ENCODE measurements at places on chromosomes 4 and X. TPM values are rescaled to one million over a fixed set of nuclear protein-coding genes. Genes with fewer than 3 reads are reported as not detected.

GRCh38 chr4:147041376-147041775, 95.7 kb upstream of the TTC29 start:
- no peak for DNase-seq

DNA sequence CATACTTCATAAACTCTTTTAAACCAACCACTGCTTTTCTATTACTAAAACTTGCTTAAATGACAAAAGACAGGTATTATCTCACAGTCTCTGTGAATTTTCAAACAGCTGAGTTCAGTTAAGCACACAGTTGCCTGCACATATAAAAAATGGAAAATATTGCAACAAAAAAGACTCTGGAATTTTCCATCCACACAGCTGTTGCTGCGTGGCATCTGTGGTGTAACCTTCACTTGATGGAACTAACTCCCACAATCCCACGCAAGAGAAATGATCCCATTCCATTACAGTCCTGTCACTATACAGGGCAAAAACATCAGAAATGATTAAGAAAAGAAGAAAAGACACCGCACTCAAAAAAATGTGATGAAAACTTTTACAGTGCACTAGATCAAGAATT, 149.8 kb upstream of the TBL1X start:
- no peak for DNase-seq

DNA sequence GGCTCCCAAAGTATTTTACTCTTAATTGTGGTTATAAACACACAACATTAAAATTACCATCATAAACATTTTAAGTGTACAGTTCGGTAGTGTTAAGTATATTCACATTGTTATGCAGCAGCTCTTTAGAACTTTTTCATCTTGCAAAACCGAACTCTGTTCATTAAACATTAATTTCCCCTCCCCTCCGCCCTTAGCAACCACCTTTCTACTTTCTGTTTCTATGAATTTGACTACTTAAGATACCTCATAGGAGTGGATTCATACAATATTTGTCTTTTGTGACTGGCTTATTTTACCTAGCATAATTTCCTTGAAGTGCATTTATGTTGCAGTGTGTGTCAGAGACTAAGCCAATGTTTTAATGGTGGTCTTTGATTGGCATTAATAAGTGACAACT, 32.6 kb downstream of the IL13RA1 start:
- no peak for DNase-seq

DNA sequence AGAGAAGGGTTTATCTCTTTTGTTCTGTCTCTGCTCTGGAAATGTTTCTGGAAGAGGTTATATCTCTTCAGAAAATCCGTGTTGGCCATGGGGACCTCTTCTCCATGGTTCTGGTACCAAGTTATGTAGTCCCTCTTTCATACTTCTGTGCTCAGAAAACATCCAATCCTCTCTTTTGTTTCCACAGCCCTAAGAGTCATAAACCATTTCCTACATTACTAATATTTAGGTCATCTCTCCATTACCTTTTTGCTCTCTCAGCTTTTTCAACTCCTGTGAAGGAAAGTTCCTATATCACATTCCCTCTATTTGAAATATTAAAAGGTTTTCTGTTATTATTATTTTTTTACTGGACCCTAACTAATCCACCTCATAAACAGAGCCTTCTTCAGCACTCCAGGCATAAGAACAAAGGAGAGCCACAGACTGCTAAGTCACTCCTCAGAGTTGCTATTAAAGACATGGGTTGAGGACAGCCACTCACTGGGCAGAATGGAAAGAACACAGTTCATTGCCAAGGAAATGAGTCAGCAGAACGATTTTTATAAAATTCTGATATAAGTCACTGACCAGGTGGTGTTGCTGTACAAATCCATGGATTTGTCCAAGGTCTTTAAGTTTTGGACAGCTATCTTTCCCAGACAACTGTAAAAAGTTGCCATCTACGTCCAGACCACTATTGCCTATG, 122.4 kb upstream of the NPY2R start:
- no peak for DNase-seq

DNA sequence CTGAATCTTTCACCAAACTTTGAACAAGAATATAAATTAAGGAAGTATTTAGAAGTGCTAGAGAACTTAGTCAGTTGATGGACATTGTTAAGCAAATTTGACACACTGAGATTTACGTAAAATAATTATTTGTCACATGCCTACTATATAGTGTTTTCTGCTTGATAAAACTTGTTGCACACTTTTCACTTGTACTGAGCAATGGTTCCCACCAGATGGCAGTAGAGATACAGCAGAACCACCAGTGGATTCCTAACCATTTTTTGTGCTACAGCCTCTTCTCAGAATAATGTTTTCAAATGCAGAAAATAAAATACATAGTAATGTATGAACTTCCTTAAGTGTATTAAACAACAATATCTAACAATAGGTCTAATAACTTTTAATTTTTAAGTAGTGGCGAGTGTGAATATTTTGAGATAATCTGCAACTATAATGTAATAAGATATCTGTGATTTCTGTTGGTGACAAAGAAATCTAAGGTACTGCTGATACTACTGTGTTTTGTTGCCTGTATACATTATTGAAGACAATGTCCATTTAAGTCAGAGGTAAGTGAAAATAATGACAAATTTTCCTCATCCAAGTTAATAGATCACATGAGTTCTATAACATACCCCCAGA, 81.2 kb downstream of the APOOL start:
- no peak for DNase-seq

The BEX3 gene
- 66.6 TPM for total RNA-seq

The TGIF2LX gene
- total RNA-seq = not detected

GRCh38 chr4:102196221-102196620, 149.1 kb downstream of the SLC39A8 start:
- DNase-seq = no peak

The AFP gene
- total RNA-seq = not detected

The HHIP gene
- not detected for total RNA-seq

DNA sequence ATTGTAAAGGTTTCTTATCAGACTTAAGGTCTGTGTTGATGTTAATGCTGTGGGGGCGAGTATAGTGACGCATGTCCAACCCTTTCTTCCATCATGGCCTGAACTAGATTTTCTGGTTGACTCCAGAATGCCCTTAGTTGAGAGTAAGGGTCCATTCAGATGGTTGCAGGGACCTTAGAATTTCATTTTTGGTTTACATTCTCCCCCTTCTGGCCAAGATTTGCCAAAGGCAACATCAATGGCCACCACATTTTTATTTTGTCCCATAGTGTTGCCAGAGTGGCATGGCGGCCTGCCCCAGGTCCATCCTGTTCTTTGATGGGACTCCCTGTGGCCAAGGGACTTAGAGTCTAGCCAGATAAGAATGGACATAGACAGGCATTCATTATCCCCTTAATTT, 368.5 kb downstream of the GPM6A start:
- DNase-seq = no peak

GRCh38 chrX:154409222-154409871, at the start of gene DNASE1L1:
Gene DNASE1L1, minus strand, starts transcription at chrX:154409254. Its CDS starts 3,686 bp downstream, at chrX:154405568.
- peak; percentile 63 for DNase-seq

The SLC10A6 gene
- total RNA-seq = 95.3 TPM

GRCh38 chr4:87551361-87551760, 22.2 kb upstream of the SPARCL1 start:
- DNase-seq = no peak

DNA sequence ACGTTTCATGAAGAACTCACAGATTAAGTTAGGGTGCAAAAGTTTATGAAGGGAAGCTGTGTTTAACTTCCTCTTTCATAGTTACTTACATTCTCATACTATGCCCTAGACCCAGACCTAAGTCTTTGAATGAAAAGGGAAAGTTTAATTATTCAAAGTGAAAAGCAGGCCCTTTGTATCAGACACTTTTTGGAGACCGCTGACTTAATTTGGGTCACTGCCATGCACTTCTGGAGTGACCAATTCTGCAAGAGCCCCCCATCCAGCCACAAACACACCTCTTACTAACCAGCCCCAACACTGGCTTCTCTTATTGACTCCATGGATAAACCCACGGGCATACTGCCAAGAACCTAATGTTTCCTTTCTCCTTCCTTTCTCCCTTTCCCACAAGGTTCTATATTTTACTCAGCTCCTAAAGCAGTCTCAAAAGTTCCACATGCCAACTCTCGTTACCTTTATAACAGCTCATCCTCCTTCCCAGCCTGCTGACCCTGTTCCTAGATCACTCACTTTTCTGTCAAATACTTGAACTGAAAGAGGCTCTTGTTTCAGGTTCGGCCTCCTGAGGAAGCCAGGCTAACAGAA, 34.5 kb downstream of the ABCE1 start:
- DNase-seq = no peak

The GYG2 gene
- total RNA-seq = 3.1 TPM

DNA sequence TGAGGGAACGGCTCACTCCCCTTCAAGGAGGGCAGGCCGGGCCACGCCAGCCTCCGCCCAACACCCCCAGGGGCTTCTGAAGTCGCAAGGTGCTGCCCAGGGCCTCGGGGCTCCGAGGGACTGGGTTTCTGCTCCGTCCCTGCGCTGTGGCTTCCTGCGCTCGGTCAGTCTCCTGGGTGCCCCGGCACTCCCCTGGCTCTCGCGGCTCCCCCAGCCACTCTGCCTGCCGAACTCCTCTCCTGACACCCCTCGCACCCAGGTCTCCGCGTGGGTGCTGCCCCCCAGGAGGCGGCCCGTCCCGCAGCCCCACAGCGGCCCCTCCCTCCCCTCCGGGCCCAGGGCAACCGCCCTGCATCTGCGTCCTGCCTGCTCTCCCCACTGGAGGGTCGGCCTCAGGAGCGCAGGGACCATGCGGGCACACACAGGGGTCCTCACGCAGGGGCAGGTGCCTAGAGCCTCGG, 151.9 kb downstream of the AFAP1 start:
- DNase-seq = no peak

GRCh38 chr4:142098900-142099545, 462.6 kb downstream of the IL15 start:
- DNase-seq = no peak

GRCh38 chr4:66059136-66059535, 388.8 kb upstream of the EPHA5 start:
- no peak for DNase-seq

The MAGED2 gene
- 85.2 TPM for total RNA-seq

DNA sequence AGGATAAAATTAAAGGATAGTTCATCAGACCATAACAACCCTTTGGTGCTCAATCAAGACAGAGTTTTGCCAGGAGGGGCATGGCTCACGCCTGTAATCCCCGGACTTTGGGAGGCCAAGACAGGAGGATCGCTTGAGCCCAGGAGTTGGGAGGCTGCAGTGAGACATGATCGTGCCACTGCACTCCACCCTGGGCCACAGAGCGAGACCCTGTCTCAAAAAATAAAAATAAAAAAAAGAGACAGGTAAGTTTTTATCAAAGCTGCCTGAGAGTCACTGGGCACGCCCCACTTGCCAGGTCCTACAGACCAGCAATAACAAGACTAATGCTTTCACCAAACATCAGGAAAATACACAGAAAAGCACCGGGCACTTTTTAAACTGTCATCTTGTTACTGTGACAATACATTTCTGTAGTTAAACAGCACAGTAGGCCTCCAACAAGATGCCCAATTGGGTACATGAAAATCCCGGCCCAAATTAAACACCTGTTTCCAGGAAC, 765 bp downstream of the CFAP97 start:
- no peak for DNase-seq

GRCh38 chr4:37590016-37590415, 96.2 kb downstream of the RELL1 start:
- no peak for DNase-seq

DNA sequence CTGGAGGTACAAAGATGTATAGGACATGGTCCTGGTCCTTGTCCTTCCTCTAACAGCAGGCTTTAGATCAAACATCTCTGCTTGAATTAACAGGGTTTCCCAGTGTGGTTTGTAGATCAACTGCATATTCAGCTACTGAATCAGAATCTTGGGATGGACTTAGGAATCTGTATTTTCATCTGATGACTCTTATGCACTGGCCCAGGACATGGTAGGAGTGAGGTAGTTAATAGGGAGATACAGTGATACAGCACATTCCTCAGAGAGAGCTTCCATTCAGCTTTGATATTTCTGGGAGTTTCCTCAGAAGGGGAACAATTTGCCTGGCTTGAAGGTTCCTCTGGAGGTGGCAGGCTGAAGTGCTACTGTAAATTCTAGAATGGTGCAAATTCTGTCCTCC, 203.1 kb downstream of the LARP7 start:
- no peak for DNase-seq

The AMBN gene
- total RNA-seq = not detected

- DNase-seq = no peak
Observed at GRCh38 chr4:183873409-183874185, 31.5 kb upstream of the STOX2 start.

The VAMP7 gene
- 28.2 TPM for total RNA-seq

DNA sequence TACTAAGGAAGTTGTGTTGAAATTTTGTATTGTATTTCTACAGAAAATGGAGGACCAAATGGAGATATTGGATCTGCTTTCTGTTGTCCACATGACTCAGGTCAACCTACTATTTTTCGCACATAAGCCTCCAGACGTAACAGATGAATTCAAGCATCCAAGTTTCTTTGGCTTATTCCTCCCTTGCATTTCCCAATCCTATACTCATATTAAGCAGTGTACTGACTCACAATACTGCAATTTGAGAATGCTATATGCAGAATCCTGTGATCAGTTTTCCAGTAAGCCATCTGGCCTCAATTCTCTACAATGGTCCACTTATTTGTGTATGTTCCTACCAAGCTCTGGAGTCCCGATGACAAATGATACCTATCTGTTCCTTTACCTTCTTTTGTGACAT, 75.7 kb downstream of the ASB9 start:
- DNase-seq = no peak

- no peak for DNase-seq
Observed at GRCh38 chr4:54941994-54942552, 183.3 kb downstream of the KDR start.

GRCh38 chrX:130213376-130213775, 41.6 kb downstream of the RAB33A start:
- no peak for DNase-seq

DNA sequence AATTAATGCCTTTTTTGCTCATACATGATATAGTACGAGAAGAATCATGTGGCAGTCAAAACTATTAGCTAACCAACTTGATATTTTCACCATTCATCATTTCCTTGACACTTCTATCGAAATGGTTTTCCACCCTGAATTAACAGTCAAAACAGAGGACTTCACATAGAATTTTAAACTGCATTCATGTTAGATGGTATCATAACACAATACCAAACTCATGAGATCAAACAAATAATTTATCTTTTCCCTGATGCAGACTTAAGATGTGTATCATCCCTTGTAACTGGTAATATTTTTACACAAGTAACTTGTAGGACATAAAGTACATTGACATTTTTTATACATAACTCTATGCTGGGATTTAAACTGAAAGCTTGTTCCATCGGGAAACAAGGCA, 18.2 kb upstream of the ANTXR2 start:
- DNase-seq = no peak

DNA sequence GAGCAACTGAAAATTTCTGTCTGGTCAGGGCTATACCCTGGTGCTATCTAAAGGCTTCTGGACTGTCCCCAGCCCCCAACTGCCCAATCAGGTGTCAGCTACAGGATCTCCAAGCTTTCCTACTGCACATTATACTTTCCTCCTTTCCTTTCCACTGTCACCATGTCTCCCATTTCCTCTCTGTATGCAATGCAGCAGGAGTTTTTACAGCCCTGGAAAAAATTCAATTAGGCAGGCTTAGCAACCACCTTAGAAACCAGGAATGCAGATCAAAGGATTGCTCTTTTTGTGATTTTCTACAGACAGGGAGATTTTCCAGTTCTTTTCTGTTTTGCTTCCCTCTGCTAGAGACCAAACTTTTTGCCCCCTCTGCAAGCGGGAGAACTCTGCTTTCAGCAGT, 6.0 kb upstream of the NAF1 start:
- no peak for DNase-seq

The PRR32 gene
- not detected for total RNA-seq

The CNKSR2 gene
- total RNA-seq = 3.3 TPM

The CLDN34 gene
- not detected for total RNA-seq
